ENCODE measurements at places on chromosomes 2 and 18.

DNA sequence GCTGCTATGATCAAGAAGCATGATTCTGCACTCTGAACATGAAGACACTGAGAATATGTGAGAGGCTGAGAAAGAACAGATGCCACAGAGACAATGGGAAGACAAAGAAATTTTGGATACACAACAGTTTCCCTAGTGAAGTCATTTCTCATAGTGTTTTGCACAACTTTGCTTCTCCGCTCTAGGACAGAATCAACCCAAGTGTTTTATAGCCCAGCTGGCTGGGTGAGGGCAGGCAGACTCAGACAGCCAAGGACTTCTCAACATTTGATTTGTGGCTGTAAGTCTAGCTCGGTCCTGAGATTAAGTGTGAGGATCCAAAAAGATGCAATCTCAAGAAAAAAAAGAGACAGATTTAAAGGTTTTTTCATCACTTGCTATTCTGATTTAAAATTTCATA lies 536.5 kb upstream of the CRIM1 start:
- no peak for DNase-seq

GRCh38 chr2:47905386-47906156 lies 727 bp downstream of the FBXO11 start:
- peak; percentile 53 for DNase-seq

GRCh38 chr2:219497495-219498279 lies 1.0 kb upstream of the GMPPA start:
- DNase-seq = no peak

DNA sequence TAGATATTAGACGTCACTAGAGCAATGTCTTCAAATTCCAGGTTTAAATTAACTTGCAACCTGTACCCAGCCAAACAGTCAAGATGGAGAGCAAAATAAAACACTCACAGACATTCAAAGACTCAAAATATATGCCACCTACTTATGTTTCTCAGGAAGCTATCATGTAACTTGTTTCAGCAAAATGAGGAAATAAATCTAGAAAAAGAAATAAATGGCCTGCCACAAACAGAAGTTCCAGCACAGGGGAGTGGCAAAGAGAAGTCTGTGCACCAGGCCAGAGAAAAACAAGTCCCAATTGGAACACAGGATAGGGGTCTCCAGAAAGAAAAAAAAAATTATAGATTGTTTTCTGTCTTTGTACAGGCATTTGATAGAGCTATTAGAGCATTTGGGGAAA lies 96.7 kb downstream of the LRP2 start:
- DNase-seq = no peak

- DNase-seq = no peak
These were observed 99.0 kb upstream of the ID2 start for GRCh38 chr2:8582651-8583399.

DNA sequence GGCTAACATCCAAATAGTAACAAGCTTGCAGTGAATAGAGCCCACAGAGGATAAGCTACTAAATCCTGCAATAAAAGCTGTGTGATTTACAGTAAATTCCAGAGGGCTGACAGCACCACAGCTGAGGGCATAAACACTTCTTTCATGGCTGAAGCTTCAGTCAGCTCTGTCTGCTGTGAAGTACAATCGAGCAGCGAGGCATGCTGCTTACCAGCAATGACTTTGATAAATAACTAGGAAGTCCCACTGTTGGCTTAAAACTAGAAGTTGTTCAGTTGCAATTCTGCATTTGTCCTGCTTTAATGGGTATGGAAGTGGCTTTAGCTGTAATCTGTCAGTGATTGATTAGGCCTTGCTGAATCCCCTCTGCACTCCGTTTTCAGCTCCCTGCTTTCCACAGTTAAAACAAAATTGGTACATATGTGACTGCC lies 65.2 kb upstream of the FIGN start:
- no peak for DNase-seq

DNA sequence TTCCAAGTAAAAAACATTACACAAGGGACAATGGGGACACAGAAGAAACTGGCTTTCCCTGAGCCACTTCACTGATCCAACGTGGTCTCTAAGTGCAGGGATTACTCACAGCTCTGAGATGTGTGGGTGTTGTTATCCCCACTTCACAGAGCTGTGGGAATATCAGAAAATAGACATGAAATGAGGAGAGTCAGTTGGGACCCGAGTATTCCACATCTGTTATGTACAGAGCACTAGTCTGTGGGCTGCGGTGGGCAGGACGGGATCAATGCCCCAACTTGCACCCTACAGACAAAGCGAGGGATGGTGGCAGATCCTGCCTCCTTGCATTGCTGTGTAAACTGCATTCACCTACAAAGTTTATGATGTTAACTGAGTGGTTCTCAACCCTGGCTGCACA lies 11.7 kb downstream of the LAMA1 start:
- no peak for DNase-seq

GRCh38 chr2:99621774-99622173 lies 132.0 kb upstream of the REV1 start:
- no peak for DNase-seq

- DNase-seq = no peak
These were observed 5.9 kb upstream of the TRABD2A start for GRCh38 chr2:84886791-84887190.
